ENCODE measurements at places on chromosomes 7 and 10.

GRCh38 chr10:61390851-61391250 lies 62.3 kb downstream of the TMEM26 start:
- DNase-seq: no peak

- DNase-seq: no peak
Measured at GRCh38 chr7:100629117-100629716, 12.1 kb downstream of the TFR2 start.

DNA sequence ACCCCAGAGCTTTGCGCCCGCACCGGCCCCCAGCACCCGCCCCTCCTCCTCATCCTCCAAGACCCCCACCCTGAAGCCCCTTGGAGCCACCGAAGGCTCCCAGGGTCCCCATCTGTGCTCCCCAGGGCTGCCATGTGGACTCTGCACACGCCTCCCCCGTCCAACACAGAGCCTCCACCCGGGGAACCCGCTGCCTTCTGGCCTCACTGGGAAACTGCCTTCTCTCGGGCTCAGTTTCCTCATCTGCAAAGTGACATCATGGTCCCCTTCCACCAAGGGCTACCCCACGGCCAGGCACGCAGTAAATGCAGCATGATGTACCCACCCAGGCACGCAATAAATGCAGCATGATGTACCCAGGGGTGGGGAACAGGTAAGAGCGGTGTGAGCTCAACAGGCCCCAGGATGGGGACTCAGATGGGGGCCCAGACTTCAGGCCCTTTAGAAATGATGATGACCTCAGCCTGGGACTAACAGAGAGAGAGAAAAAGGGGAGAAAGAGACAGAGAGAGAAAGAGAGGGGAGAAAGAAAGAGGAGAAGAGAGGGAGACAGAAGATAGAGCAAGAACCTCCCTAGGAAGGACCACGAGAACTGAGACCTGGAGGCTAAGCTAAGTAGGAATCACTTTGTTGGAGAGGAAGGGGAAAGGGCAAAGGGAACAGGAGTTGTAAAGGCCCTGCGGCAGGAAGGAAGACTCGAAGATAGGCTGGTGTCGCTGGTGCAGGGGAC lies 2.5 kb upstream of the MICALL2 start:
- DNase-seq: no peak

DNA sequence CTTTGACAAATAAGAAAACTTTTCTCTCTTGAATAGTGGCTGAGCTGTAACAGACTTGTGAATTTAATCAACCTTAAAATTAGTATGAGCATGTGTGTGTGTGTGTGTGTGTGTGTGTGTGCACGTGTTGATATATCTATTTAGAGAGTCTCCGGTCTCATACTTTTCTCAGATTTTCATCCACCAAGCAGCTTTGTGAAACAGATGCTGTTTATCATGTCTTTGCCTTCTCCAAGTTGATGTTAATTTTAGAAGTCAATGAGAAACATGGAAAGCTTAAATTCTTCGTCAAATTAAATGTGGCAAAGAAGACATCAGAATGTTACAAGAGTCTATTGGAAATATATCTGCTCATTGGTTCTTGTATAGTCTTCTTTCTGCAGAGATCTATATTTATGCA lies 839.2 kb upstream of the CELF2 start:
- no peak for DNase-seq

- no peak for DNase-seq
Measured at GRCh38 chr10:76736815-76737618, 900.6 kb downstream of the KCNMA1 start.

- no peak for DNase-seq
Measured at GRCh38 chr7:3415861-3416312, 114.8 kb downstream of the SDK1 start.

DNA sequence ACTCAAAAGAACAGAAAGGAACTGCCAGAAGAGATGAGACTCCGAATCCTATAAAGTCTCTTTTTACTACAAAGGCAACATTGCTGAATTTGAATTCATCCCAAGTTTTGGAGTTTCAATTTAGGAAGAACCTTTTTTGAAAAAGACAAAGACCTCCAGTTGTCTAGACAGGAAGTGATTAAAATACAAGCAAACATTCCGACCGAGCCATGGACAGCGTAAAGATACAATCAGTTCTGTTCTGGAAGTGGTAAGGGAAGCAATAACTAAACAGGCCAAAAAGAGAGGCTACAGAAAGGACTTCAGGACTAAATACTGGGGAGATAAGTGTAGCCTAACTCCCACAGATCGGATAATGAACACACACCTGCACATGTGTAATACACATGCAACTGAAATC lies 101.0 kb downstream of the SMURF1 start:
- no peak for DNase-seq
